Muscle of leg (tissue), 16 donors: ENCODE measurements at places on chromosomes 11 and 22. TPM values are rescaled to one million over a fixed set of nuclear protein-coding genes. Genes with fewer than 3 reads are reported as not detected.

Gene OR8A1
- 0.65 TPM for polyA plus RNA-seq

Gene CCDC87
- polyA plus RNA-seq = 0.13 TPM

Gene PGR
- polyA plus RNA-seq = 0.01 TPM

Gene OR5A1
- polyA plus RNA-seq = 0.04 TPM

Gene USH1C
- 0.49 TPM for polyA plus RNA-seq

Gene LRRC55
- polyA plus RNA-seq = 0.86 TPM

Gene TENM4
- polyA plus RNA-seq = 10.8 TPM

Gene DDTL
- 2.9 TPM for polyA plus RNA-seq

Gene CDK2AP2
- 25.4 TPM for polyA plus RNA-seq

Gene SC5D
- polyA plus RNA-seq = 38.0 TPM

Gene OR52A1
- polyA plus RNA-seq = 0.01 TPM

Gene OLFML1
- 68.1 TPM for polyA plus RNA-seq
